ENCODE measurements at places on chromosomes 3 and 15.

DNA sequence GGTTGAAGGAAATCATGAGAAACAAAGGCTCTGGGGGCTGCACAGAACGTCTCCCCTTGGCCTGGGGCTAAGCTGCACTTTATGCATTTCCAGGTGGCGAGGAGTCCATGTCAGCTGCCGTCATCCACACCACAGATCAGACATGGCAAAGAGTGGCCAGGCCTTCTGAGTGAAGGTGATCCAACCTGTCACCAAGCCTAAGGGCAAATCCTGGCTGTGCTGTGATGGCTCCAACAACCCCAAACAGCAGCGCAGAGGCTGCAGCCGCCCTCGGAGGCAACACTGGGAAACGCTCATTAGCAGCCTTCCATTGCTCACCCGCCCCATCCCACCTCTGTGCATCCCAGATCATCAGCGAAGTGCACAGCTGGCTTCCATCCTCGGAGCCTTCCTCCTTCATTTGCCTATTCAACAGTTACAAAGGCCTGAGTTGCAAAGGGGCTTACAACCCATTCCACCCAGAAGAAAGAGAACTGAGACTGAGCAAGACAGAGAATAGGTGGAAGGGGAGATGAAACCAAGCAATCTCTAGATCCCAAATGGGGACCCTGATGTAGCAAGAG lies 55.7 kb downstream of the SRGAP3 start:
- no peak for DNase-seq

DNA sequence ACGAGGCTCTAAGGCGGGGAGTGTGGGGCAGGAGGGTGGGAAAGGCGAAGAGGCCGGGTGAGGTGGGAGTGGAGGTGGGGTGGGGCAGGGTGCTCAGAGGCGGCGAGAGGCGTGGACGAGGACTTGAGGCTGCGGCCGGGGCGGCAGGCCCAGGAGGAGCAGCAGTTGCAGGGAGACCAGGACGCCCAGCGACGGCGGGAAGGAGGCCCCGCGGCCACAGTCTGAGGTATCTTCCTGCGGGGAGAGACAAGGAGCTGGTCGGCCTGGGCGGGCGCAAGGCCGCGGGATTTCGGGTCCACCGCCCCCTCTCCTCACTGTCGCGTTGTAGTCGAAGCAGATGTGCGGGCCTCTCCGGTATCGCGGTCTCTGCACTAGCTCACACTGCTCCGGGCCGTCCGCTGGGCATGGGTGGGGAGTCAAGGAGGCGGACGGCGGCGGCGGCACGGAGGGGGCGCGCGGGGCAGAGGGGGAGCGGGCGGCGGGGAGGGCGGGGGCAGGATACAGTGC lies 5.3 kb upstream of the TMEM115 start:
- no peak for DNase-seq

- DNase-seq, result no peak
Observed at GRCh38 chr3:153138276-153139210, 23.5 kb upstream of the RAP2B start.

DNA sequence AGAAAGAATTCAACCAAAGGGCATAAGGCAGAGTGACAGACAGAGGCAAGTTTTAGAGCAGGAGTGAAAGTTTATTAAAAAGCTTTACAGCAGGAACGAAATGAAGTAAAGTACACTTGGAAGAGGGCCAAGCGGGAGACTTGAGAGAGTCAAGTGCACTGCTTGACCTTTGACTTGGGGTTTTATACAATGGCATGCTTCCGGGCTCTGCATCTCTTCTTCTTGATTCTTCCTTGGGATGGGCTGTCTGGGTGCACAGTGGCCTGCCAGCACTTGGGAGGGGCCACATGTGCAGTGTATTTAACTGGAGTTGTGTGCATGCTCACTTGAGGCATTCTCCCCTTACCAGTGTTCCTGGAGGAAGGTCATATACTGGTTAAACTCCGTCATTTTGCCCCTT lies 30.4 kb upstream of the KLHL25 start:
- DNase-seq, result no peak

- peak; percentile 78 for DNase-seq
Observed at GRCh38 chr3:61627768-61628185, 66.4 kb downstream of the PTPRG start.

- DNase-seq, result no peak
Observed at GRCh38 chr3:123301331-123302184, 99.8 kb downstream of the SEC22A start.

- no peak for DNase-seq
Observed at GRCh38 chr3:148863814-148864213, 1.3 kb upstream of the CPA3 start.

DNA sequence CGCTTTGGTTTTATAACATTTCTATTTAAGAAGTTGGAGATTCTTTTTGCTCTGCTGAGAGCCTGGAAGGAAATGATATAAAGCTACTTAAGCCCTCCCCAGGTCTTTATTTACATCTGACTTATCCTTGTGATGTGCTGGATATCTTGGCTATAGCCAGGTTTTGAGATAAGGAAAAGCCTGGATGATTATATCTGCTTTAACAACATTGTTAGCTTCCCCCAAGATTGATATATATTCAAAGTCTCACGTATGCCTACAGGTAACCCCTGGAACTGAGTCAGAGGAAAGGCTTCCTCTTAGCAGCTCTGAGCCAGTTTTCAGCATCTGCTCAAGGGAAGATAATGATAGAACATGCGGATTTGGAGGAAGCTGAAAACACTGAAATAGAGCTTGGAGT lies 61.5 kb upstream of the CRBN start:
- DNase-seq, result no peak
